ENCODE measurements at places on chromosomes 16 and 17.

GRCh38 chr17:20702692-20703091 lies 123.2 kb downstream of the CDRT15L2 start:
- peak; percentile 10 for DNase-seq

DNA sequence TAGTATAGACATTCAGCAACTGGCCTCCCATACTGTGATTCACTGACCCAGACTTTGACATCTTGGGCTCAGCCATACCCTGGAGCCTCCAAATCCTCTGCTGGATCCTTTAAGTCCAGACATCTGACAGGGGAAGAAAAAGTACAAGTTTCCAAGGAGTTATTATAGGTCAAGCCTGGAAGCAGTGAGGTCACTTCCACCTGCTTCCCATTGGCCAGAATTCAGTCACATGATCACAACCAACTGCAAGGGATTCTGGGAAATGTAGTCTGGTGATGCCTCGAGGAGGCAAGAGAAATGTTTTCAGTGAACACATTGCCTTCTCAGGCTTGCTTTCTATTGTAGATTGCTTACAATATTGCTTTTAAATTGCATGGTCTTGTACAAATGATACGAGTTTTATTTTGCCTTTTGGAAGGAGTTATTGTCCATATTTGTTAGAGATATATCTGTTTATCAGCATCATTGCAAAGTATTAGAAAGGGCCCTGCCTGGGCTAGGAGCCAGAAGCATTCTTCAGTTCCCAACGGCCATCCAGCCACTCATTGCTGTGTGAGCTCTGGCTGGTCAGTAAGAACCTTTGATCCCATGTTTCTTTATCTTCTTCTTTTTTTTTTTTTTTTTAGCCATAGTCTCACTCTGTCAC lies 696.9 kb downstream of the WWOX start:
- peak; percentile 61 for DNase-seq

DNA sequence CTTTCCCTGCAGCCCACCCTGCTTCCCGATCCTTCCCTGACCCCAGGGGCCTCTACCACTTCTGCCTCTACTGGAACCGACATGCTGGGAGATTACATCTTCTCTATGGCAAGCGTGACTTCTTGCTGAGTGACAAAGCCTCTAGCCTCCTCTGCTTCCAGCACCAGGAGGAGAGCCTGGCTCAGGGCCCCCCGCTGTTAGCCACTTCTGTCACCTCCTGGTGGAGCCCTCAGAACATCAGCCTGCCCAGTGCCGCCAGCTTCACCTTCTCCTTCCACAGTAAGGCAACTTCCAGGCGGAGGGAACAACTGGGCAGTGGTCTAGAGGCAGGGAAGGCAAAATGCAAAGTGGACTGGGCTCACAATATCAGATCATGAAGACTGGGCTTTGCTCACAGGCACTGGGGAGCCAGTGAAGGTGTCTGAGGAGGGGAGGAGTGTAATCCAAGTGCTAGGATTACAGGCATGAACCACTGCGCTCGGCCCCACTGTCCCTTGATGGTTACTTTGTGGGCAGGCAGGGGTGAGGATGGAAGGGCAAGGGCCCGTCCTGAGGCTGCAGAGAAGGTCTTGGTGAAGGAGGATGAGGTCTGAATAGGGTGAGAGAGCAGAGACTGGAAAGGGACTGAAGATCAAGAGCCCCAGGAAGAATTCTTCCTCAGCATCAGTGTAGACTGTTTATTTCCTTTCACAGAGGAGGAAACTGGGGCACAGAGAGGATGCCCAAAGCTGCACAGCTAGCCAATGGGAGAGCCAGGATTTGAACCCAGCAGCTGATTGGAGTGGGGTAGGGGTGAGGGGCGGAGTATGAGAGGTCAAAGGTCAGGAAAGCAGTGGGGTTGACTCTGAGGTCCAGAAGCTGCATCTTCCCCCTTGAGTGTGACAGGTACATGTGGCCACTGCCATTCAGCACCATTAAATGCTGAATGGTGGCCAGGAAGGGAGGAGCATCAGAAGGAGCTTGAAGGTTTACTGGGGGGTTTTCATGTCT lies 16.5 kb upstream of the ADGRG3 start:
- peak; percentile 47 for DNase-seq

DNA sequence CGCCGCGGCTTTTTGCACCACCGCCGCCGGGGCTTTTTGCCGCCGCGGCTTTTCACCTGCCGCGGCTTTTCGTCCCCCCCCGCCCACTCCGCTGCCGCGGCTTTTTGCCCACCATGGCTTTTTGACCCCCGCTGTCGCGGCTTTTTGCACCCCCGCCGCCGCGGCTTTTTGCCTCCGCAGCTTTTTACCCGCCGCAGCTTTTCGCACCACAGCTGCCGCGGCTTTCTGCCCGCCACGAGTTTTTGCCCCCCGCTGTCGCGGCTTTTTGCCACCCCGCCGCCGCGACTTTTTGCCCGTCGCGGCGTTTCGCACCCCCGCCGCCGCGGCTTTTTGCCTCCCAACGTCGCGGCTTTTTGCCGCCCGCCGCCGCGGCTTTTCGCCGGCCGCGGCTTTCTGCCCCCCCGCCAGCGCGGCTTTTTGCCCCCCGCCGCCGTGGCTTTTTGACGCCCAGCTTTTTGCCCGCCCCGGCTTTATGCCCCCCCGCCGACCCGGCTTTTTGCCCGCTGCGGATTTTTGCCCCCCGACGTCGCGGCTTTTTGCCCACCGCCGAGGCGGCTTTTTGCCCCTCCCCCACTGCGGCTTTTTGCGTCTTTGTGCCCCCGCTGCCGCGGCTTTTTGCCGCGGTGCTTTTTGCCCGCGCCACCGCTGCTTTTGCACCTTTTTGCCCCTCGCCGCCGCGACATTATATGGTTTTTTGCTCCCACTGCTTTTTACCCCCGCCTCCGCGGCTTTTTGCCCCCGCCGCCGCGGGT lies 1343.6 kb downstream of the TP53TG3F start:
- DNase-seq, result no peak

- DNase-seq, result no peak
Measured at GRCh38 chr17:78268951-78269905, 37.8 kb downstream of the TMEM235 start.

- no peak for DNase-seq
Measured at GRCh38 chr17:39974433-39974832, 6.2 kb upstream of the PSMD3 start.

DNA sequence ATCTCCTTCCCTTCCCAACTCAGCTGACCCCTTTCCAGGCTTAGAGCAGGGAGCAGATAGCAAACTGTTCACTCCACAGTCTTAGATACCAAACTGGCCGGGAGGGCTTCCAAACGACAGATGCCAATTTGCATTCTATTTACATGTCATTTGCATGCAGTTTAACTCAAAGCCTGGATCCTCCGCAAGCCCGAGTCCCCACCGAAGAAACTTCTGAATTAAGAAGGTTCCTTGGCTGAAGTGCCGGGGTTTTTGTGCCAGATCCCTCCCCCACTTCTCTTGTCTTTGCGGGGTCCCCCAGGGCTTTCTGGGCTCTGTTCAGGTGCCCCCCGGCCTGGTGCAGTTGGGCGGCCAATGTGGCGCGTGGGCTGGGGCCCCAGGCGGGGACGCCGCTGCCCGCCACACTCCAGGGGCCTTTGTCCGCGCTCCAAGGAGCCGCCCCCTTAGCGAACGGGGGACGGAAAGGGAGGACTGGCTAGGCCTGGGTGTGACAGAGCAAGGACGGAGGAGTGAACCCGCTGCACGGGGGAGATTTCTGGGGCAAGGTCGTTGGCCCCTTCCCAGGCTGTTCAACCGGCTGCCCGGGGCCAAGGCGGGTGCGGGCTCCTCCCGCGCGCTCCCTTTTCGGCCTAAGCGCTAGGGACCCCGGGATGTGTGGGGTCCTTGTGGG lies 1.2 kb downstream of the GPRC5B start:
- no peak for DNase-seq

DNA sequence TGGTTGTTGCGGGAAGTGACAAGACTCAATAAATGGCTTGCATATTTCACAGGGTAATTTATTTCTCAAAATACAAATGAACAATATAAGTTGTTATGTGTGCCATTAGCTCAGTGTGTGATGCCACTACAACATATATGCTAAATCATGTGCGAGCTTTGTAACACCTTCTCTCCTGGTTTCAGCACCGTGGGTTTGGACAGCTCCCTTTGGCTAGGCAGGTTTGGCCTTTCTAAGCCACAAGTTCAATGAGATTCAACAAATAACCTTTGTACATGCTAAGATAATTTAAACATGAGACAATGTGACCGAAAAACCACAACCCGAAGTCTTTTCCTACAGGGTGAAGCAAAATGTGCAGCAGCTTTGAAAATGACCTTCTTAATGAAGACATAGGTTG lies 563.9 kb downstream of the TMEM114 start:
- DNase-seq, result no peak

GRCh38 chr17:34366010-34366409 lies 3.0 kb upstream of the CCL1 start:
- DNase-seq, result no peak

GRCh38 chr17:82334622-82335394 lies 1.2 kb upstream of the SECTM1 start:
- peak; percentile 28 for DNase-seq
